ENCODE measurements at places on chromosomes 4 and X. TPM values are rescaled to one million over a fixed set of nuclear protein-coding genes. Genes with fewer than 3 reads are reported as not detected.

Gene MAGEA8
- polyA plus RNA-seq = not detected

Gene CT45A3
- not detected for polyA plus RNA-seq

Gene MAGEC3
- polyA plus RNA-seq = not detected

Gene AMBN
- not detected for polyA plus RNA-seq

Gene NEXMIF
- polyA plus RNA-seq = 1.7 TPM

All from Purkinje cell (primary cell).